GM10248 (cell line): ENCODE measurements at places on chromosomes 3 and 15.

DNA sequence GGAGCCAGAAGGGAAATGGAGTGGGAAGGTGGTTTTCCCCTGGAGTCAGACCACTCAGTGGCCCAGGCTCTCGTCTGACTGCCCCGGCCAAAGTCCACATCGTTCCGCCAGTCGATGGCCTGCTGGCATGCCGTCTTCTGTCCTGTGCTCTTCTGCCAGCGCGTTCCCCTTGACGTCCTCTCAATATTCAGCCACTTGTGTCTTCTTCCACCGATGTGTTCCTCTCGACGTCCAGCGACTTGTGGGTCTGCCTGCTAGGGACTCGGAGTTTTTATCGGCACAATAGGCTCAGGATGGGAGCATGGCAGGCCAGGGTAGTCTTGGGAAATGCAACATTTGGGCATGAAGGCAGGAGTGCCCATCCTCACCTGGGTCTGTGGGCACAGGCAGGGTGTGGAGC lies 542.5 kb upstream of the LMCD1 start:
- DNase-seq = no peak

DNA sequence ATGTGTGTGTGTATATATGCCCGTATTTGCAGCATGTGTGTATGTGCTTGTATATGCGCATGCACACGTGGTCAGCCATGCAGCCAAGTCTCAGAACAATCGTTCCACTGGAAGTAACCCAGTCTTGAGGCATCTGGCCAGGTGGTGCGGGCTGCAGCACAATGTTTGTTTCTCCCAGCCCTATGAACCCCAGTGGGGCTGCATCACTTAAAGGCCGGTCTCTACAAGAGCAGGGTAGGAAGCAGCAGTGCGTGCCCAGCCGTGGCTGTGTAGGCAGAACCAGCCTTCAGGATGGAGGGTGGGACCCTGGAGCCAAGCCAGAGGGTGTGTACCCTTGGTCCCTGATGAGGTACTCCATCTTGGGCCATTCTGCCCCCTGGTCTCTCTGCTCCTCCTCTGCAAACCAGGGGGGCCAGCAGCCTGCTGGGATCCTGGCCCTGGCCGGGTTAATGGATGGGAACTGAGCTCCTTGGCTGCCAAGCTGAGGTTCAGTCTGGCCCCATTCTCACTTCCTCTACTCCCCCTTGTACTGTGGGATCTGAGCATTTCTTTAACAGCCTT lies 11.8 kb downstream of the KLF13 start:
- peak; percentile 47 for DNase-seq

- no peak for DNase-seq
Observed at GRCh38 chr3:124780761-124781475, 50.7 kb downstream of the UMPS start.

DNA sequence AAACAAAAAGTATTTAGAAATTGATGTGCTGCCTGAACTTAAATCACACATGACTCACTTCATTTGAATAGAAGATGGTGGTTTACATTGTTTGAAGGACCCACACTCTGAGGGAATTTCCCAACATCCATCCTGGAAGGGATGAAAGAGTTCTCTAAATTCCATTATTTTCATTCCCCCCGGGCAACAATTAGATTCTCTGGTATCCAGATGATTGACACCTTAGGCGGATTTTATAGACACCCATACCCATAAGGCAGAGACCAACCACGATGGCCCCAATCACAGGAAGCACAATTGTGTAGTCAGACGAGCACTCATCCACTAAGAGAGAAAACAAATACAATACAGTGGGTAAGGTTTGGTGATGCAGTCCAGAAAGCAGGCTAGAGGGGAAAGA lies 24.6 kb upstream of the MCCC1 start:
- DNase-seq = no peak

- DNase-seq = no peak
Observed at GRCh38 chr15:82646250-82647044, 716 bp downstream of the CPEB1 start.

DNA sequence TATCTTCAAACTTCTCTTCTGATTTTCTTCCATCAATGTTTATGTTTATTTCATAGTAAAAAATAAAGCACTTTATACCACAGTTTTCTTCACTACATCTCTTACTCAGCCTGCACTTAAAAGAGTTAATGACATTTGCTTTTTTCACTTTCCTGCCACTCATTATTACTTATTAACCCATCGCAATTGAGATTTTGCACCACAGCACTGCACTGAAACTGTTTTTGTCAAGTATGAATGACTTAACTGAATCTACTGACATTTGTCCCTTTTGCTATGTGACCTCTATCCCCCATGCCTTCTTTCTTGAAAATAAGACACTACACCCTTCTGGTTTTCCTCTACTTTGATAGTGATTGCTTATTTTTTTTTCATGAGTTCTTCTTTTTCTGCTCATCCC lies 739.7 kb upstream of the DPPA4 start:
- DNase-seq = no peak

DNA sequence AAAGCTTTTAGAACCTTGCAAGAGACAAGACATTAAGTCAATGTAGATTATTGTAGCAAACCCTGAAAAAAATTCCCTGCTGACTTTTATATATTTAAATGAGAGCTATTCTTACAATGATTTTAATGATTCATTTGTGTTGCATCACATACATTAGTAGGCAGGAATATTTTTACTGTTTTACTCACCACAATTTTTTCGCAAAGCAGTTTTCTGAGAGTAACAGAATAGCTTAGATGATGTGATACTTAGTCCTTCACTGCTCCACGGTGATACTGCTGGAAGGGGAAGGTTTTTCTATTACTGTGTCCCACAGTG lies 43.9 kb upstream of the CLRN1 start:
- DNase-seq = no peak

DNA sequence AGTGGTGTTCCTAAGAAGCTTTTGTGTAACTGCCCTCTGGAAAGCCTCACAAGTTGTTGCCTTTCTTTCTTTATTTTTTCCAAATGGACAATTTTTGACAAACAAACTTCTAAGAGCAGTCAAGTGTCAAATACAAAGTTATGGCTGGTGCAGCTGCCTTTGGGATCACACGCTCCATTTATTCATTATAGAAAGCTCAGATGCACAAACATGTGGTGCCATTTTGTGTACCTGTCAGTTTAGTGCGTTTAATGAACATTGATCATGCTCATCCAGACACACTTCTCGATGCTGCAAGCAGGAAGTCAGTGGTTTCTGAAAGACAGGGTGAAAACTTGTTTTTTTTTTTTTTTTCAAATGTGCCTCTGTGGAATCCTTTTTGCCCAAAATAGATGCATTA lies 324.5 kb downstream of the CNTN4 start:
- DNase-seq = no peak

DNA sequence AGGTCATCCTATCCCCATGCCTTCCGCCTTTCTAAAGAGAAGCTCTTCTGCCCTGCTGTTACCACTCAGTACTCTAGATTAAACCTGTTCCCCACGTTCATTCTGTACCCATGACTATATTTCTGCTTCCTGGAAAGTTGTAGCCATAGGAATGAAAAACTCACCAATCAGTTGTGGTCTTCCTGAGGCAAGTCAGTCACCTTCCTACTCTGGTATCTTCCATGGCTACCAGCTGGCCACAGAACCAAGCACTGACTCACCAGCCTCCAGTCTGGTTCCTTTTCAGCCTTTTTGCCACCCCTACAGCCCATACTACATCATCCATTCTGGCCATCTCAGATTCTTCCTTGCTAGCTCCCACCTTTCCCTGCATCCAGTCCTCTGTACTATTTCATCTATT lies 46.4 kb downstream of the TMEM44 start:
- no peak for DNase-seq

DNA sequence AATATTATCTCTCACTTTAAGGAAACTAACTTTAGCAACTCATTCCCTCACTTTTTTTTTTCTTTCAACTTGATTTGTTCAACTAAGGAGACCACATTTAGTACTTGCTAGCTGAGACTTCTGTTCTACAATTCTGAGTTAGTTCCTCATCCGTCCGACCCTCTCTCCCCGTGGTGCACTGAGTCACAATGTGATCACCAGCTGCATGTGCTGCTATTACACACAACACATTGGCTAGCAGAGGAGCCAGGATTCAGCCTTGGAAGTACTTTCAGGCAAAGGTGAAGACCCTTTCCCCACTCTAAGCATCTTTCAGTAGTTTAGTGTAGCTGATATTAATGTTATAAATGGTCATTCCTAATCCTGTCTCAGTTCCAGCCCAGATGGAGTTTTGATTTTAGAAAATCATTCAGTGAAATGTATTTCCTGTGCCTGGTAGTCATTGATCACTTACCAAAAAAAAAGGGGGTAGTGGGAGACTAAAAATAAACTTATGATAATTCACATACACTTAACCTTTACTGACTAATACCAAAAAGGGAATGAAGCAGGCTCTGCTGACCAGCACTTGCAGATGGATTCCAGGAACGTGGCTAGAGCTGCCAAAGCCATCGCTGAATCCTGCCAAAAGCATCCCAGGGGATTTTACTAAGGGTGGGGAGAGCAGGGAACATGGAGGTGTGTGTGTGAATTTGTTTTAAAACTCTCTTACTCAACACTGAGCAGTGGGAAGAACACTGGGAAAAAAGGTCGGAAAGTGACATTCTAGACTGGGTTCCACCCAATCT lies 424.8 kb downstream of the LPP start:
- no peak for DNase-seq

GRCh38 chr3:12796171-12797123 lies at the start of gene CAND2:
TSS of gene CAND2 (plus strand) at chr3:12796680. CDS start at chr3:12796721, 41 bp downstream.
- DNase-seq = peak; percentile 43

- no peak for DNase-seq
Observed at GRCh38 chr3:136909187-136909586, 47.2 kb downstream of the NCK1 start.

- DNase-seq = no peak
Observed at GRCh38 chr3:4850928-4851265, 128.3 kb upstream of the BHLHE40 start.

- DNase-seq = no peak
Observed at GRCh38 chr15:76999996-77000395, 5.1 kb downstream of the PSTPIP1 start.

DNA sequence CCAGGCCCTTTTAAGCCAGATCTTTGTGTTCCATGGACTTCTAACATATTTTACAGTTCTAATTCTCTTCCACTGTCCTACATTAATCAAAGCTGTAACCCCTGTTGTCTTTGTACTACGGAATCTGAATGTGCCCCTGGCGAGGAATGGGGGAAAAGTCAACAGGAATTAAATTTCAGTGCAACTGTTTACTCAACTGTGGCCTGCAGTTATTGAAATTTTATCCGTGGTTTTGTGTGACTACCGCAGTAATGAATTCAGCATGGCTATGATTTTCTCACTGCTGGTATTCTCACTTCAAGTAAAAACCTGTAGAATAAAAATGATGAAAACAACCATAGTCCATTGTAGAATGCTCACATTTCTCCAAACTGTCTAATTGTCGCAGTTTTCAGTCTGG lies 388.0 kb downstream of the FOXP1 start:
- no peak for DNase-seq

DNA sequence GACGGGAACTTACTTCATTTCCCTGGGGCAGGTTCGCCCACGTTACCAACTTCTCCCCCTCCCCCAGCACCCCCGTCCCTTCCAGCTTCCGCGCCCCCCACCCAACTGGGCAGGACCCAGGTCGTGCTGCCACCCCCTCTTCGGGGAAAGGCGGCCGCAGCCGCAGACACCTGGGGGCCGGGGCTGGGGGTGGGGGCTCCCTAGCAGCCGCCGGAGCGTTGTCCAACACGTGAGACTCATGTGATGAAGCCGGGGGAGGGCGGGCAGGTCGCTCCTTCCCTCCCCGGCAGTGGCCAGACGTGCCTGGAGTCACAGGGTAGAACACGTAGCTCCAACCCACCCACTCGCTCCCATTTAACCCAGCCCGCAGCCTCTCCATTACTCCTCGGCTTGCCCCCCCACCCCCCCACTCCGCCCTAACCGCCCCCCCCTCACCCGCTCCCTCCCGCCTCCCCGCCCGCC lies 240 bp upstream of the BHLHE40 start:
- DNase-seq = peak; percentile 90

DNA sequence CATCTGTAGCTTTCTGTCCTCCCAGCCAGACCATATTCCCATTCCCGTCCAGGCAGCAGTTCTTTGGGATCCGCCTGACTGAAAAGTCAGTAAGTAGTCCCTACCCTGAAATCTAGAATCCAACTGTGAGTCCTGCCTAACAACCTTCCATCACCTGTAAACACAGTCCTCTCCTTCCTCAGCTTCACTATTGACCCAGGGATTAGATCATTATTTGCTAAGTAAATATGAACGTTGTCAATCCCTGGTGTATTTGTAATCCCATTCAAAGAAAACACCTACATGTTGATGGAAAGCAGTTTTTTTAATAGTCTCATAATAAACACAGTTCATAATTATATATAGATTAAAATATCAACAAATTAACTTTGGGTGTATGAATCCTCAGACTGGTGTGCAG lies 732 bp downstream of the SAXO2 start:
- no peak for DNase-seq

DNA sequence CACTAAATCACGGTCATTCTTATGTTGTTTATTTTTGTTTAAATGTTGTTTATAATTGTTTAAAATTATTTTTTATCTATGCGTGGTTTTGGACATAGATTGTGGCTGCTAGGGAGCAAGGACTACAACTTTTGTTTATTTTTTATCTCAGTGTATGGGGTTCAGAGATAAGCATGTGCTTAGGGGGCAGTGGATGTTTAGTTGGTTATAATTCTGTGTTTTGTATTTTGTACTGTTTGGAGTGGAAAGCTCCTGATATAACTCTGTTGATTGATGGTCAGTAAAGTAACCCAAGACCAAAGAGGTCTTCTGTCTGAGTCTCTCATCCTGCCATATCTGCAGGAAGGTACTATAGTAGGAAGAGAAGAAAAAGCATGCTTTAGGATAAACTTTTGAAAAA lies 36.5 kb upstream of the NPHP3 start:
- DNase-seq = no peak

GRCh38 chr3:3783210-3783609 lies 16.0 kb upstream of the LRRN1 start:
- no peak for DNase-seq

- DNase-seq = no peak
Observed at GRCh38 chr3:148863814-148864213, 1.3 kb upstream of the CPA3 start.

DNA sequence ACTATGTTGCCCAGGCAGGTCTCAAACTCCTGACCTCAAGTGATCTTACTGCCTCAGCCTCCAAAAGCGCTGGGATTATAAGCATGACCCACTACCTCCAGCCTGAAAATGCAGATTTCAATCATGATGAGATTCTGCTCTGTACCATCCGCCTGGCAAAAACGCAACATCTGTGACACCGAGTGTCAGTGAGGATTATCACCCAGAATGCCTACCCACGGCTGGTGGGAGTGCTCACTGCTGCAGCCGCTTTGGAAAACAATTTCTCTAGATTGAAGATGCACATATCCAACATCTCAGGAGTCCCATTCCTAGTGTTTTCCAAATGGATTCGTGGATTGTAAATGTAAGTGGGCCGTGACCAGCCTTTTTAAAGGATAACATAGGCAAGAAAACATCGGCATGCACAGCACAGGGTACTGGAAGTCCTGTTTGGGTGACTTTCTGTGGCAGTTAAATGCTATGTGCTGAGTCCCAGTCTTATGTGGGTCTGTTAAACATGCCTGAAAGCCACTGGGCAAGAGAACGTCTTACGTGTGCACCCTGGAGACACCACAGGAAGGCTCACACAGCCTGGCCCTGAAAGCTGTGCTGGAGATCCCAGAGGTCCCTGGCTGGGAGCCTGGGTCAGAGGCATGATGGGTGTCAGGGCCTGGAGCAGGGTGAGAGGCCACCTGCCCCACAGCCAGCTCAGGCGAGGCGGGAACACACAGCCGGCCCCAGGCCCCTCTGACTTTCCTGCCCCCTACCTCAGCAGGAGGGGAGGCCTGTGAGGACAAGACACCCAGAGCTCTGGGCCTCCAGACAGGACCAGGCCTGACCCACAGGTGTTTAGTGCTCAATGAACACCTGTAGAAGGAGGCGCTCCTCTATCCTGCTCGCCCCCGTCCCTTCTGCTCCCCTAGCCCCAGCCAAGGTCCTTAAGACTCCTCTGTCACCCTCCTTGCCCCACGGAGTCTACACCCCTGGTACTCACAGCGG lies 918 bp downstream of the PRSS50 start:
- DNase-seq = no peak
